Muscle of arm (tissue), 14 donors: ENCODE measurements at places on chromosomes 5 and 9. TPM values are rescaled to one million over a fixed set of nuclear protein-coding genes. Genes with fewer than 3 reads are reported as not detected.

DNA sequence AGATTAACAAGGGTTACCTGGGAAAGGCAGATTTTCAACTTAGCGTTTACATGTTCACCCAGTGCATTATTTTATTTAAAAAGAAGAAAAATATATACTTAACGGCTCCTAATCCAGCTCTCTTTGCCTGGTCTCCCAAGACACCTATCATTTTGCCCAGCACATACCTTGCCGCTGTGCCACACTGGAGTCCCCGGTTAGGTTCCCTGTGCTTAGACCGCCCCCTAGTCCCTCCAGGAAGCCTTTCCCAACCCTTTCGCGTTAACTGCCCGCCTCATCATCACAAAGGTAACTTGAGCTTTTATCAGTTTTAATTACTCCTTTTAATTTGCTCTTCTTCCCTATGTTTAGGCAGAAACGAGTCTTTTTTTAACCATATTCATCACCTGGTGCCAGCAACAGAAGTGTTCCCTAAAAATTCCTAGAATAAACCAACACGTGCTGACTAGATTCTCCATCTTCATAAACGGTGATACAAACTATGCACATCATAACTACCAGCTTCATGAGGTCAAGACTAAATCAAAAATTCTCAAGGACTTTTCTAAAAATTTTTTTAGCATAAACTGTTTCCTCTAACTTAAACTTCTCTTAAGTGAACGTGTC is 19.7 kb downstream of the DNAJA1 start:
- DNase-seq, result no peak

- no peak for DNase-seq
Observed at GRCh38 chr9:79673614-79674013, 101.8 kb downstream of the TLE4 start.

- no peak for DNase-seq
Observed at GRCh38 chr9:114723931-114724330, 41.9 kb upstream of the TEX48 start.

DNA sequence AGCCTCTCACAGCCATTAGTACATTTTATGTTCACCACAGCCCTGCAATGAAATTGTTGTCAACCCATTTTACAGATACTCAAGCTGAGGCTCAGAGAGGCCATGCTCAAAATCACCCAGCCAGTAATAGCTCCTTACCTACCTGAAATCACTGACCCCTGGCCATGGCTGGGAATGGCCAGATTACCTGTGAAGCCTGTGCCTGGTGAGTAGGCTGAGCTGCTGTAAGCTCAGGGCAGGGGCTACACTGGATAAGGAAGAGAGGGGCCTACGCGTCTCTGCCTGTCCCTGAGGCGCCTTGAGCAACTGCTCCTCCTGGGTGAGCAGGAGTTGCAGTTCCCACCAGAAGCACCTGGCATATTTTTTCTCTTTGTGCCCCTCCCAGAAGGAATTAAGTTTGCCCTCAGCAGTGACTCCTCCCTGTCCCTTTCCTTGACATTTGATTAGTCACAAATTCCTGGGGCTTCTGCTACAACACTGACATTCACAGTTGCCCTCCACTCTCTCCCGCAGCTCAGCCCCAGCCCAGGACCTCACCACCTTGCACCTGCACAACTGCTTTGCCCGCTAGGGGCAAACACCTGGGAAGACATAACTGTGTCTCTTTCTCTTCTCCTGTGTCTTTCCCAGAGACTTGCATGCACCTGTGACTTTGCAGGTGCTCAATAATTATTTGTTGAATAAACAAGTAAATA is 5.7 kb downstream of the CLTB start:
- no peak for DNase-seq

DNA sequence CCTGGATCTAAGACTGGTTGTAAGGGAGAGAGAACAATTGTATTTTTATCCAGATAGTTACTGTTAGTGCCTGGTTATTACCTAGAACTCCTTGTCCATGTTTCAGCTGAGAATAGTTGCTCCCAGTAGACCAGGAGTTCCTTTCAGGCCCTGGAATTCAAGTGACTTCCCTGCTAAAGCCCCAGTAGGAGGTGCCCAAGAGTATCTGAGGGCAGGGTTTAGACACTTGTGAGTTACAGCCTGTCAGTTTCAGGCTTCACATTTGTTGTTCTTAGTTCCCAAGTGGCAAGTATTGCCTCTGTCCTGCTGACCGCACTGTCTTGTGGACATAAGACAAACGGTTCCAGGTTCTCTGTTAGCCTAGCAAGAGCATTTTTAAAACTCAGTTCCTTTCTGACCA is 743.9 kb upstream of the SEMA6A start:
- no peak for DNase-seq

DNA sequence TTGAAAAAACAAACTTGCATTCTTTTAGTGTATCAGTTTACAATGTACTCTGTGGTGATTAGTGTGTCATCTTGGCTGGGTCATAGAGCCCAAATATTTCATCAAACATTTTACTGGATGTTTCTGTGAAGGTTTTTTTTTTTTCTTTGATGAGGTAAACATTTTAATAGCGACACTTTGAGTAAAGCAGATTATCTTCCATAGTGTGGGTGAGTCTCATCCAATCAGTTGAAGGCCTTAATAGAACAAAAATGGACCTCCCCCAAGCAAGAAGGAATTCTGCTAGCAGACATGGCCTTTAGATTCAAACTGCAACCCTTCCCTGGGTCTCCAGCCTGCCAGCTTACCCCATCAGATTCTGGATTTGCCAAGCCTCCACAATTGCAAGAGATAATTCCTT is 72.5 kb downstream of the FSTL4 start:
- no peak for DNase-seq

STPG3 gene
- not detected for polyA plus RNA-seq

PCDHGB4 gene
- 2.1 TPM for polyA plus RNA-seq
